ENCODE measurements at places on chromosomes 7 and 10. TPM values are rescaled to one million over a fixed set of nuclear protein-coding genes. Genes with fewer than 3 reads are reported as not detected.

DNA sequence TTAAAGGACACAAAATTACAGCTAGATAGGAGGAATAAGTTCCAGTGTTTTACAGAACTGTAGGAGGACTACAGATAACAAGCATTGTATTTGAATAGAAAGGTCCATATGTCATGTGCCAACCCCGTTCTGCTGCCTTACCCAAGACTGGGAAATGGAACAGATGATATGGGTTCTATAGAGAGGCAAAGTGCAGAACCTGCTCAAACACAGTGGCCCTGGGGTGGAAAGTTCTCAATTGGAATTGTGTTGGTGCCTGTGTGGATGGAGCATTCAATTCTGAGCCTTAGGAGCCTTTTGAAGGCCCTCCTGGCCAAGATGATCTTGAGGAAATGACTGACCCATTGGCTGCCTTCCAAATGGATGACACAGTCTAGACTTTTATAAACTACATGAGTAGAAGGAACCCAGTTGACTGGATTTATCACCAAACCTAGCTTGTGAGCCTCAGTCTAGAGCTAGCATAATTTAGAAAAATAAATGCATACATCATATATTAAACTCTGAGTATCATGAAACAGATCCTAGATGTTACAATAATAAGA is 4.1 kb upstream of the PRSS1 start:
- peak; percentile 59 for DNase-seq

DNA sequence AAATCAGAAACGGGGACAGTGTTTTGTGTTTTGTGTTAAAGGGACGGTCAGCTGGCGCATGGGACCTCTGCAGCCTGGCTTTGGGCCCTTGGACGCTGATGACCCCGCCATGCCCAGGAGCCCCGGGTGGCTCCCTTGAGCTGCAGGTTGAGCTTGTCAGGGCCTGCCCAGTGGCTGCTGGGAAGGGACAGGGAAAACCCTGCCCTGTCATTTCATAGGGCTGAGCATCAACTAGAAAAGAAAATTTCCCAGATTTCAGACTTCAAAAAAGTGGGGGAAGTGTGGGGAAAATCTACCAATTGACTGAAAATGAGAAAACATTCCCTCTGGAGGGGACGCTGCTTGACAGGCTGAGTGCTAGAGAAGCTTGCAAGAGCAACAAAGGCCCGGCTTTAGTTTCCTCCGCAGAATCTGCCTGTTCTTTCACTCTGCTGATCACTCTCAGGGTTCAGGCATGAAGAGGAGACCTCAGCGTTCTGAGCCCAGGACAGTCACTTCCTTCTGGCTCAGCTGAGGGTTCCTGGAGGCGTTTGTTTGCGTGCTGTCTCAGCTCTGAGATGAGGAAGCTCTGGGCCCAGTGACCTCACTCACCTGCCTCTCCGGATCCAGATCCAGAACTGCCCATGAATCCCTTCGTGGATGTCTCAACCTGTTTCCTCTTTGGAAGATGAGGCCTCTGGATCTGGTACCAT is 18.6 kb upstream of the DNAJB6 start:
- DNase-seq = no peak

GRCh38 chr10:96651998-96652431 is 65.2 kb upstream of the TM9SF3 start:
- no peak for DNase-seq

- no peak for DNase-seq
These were observed at the start of gene NOS3 for GRCh38 chr7:150990416-150991186. NOS3 (plus strand) TSS chr7:150991017; CDS start chr7:150993804, 2,787 bp downstream.

DNA sequence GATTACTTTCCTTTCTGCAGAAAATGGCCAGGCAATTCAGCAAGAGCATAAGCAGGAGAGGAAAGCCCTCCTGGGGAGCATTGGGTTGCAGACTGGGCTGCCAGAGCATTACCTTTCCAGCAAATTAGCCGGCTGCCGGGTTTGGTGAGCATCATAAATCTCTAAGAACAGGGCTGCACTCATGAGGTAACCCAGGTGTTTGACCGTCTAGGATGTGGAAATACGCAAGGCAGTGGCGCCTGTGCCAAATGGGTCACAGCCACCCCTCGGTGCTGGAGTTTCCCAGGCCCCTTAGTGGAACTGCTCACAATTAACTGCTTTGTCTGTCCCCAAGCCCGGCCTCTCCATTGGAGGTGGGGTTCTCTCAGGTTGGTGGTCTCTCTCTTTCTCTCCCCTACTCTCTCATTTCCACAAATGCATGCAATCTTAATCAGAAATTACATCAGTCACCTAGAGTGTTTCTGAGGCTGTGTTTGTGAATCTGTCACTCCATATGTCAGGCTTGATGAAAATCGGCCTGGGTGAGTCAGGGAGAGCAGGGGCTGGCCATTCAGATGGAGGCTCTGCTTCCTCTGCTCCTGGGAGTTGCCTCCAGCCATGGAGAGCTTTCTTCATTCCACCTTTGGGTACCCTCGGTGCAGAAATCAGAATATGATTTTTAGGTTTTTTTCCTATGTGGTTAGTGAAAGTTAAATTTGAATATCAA is 26.7 kb downstream of the PTN start:
- DNase-seq = no peak

GRCh38 chr7:130490888-130491804 is 739 bp upstream of the MEST start:
- DNase-seq = peak; percentile 67

DNA sequence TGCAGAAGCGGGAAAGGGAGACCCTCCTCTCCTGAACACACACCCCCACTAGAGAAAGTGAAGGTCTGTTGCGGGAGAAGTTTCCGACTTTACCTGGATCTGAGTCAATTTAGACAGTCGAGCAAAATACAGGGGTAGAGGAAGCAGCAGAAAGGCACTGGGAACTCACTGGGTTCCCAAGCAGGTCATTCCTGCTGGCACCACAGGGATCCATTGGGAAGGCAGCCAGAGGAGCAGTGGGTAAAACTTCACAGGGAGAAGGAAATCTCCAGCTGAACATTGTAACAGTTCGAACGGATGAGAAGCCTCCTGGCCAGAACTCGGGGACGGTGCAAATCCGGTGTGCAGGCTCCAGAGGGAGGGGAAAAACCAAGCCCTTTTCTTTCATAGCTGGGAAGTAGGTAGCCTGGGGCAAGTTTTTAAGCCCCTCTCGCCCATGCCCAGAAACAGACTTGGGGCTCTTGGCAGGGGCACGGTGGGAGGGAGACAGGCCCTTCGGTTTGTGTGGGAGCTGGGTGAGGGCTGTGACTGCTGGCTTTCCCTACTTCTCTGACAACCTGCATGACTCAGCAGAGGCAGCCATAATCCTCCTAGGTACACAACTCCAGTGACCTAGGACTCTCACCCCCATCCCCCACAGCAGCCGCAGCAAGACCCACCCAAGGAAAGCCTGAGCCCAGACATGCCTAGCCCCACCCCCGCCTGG is 51.9 kb downstream of the DDC start:
- peak; percentile 48 for DNase-seq

DNA sequence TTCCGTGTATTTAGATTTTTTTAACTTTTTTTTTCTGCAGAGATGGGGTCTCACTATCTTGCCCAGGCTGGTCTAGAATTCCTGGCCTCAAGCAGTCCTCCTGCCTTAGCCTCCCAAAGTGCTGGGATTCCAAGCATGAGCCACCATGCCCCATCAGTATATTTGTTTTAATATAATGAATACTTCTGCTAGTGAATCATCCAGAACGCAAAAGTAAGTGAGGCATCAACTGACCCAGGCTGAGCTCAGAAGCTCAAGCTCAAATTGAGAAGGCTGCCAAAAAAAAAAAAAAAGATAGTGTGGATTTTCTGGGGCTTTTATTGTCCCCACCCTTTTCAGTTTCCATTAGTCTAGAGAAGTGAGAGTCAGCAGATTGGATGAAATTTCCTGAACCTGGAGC is 39.0 kb upstream of the TECTB start:
- no peak for DNase-seq

The PODXL gene
- polyA plus RNA-seq = 23.0 TPM

The HKDC1 gene
- 11.1 TPM for polyA plus RNA-seq

The MRPS24 gene
- 77.0 TPM for polyA plus RNA-seq

The INHBA gene
- polyA plus RNA-seq = 0.27 TPM
